ENCODE measurements at places on chromosomes 7 and 10.
A peak's percentile ranks its signal among the peaks of the same experiment; 100 is the strongest.

GRCh38 chr10:119343011-119343601 lies 135.7 kb downstream of the GRK5 start:
- no peak for DNase-seq

GRCh38 chr7:159191236-159191635 lies 46.6 kb upstream of the VIPR2 start:
- no peak for DNase-seq

DNA sequence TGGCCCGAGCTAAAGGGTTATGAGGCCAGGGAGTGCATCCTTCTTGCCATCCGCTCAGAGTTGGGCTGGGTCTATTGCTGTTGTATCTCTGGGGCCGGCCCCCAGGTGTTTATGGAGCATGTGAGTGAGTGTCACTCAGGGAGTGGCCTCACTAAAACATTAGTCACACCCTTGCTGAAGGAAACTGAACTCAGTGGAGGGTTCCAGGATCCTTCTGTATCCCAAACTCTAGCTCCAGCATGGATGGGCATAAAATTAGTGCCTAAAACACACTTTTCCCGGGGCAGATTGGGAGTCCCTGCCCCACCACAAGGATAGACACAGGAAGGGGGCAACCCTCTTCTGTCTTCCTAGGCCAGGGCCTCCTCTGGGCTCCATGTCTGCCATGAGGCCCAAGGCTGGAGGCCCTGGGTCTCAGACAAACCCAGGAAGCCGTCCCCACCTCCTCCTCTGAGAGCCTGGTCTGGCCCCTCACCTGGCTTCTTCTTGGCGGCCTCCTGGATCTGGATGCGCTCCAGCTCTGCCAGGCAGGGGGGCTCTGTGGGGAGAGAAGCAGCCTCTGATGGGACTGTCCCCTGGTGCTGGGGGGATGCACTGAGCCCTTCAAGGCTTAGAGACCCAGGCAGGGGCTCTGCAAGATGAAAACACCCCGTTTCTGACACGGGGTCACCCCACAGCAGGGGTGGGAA lies 24.5 kb downstream of the SPOCK2 start:
- DNase-seq: no peak

- DNase-seq: no peak
These were observed 285.9 kb upstream of the FZD8 start for GRCh38 chr10:35927990-35928488.

DNA sequence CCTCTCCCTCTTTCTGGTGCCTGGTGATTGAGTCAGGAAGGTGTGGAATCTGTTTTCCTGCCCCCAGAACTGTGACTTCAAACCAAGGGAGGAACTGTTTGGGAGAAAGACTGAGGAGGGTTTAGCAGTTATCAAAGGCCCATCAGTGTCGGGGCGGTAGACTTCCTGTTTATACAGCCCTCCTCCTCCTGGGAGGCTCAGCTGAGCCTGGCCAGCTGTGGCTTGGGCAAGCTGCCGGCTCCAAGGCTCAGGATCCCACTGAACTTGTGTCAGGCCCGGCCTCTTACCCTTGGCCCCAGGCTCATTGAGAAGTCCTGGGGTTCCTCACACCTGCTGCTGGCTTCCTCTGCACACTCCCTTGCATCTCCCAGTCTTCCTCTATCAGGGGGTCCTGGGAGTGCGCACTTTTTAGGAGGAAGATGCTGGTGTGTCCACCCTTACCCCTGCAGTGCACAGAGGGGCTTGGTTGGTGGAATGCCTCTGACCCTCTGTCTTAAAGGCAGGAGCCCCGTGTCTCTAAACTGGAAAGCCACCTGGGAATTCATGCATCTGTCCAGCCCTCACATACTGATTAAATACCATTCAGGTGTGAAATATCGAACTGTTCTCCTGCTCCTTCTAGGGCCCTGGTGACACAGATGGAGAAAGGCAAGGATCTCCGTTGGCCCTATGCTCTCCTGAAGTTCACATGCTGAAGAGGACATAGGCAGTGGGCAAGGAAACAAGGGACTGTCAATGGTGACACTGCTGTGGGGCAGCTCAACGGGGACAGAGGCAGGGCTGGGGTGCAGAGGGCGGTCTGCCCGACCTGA lies 32.4 kb downstream of the CXCL12 start:
- no peak for DNase-seq

DNA sequence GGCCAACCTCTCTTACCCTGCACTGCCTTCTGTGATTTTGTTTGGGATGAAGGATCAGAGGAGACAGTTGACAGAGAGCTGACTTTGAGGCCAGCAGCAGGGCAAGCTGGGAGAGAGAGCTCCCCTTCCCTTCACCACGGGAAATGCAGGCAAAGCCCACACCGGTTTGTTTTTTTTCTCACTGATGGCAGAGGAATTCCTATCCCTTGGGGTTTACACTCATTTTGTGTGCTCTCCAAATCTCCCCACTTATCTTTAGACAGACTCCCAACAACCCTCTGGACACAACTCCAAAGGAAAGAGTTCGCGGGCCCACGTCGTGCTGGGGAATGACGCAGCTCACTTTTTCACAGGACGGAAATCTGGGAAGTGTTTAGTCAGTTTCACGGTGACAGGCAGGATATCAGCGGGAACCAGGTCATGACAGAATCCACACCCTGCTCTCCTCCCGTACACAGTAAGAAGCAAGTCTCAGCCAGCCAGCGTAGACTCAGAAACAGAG lies 68.3 kb upstream of the FAM171A1 start:
- no peak for DNase-seq

DNA sequence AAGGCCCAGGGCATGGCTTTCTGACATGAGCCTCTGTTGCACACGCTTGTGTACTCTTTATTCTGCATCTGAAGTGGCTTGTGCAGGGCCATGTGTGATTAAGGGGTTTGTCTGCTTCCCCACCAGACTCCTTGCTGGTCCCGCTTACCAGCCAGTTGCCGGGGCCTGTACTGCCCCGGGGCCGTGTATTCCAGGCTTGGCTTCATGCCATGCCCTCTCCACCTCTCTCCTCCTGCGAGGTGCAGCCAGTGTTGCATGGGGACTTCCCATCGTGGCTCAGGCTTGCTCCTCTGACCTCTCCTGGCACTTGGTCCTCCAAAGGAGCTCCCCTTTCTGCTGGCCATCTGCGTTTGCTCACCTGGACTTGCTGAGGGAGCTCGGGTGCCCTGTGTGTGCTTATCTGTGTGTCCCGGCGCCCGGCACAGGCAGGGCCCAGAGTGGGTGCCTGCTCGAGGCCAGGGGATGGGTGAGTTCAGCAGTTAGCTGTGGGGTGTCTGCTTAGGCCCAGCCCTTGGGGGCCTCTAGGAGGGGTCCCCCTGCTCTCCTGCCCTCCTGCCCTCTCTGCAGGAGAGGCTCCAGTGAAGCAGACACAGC lies 11.0 kb upstream of the C10orf143 start:
- DNase-seq: no peak

GRCh38 chr10:42962110-42962901 lies 114.6 kb upstream of the RET start:
- no peak for DNase-seq

DNA sequence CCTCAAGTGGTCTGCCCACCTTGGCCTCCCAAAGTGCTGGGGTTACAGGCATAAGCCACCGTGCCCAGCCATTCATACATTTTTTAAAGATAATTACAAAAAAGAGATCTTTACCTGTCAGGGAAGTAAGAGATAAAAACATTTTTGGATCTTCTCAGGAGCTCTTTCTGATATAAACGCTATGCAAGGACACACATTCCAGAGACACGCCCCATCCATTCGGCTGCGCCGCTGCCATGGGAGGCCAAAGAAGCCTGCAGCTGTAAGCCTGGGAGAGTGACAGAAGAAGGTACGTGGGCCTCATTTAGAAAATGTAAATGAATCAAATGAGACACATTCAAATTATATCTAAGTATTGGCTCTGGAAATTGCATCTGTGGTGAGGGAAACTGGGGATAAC lies 85.3 kb downstream of the LYZL1 start:
- no peak for DNase-seq

- DNase-seq: no peak
These were observed 7.8 kb upstream of the SFTPA1 start for GRCh38 chr10:79602953-79603352.

- no peak for DNase-seq
These were observed 45.8 kb downstream of the CCNY start for GRCh38 chr10:35382096-35382495.

DNA sequence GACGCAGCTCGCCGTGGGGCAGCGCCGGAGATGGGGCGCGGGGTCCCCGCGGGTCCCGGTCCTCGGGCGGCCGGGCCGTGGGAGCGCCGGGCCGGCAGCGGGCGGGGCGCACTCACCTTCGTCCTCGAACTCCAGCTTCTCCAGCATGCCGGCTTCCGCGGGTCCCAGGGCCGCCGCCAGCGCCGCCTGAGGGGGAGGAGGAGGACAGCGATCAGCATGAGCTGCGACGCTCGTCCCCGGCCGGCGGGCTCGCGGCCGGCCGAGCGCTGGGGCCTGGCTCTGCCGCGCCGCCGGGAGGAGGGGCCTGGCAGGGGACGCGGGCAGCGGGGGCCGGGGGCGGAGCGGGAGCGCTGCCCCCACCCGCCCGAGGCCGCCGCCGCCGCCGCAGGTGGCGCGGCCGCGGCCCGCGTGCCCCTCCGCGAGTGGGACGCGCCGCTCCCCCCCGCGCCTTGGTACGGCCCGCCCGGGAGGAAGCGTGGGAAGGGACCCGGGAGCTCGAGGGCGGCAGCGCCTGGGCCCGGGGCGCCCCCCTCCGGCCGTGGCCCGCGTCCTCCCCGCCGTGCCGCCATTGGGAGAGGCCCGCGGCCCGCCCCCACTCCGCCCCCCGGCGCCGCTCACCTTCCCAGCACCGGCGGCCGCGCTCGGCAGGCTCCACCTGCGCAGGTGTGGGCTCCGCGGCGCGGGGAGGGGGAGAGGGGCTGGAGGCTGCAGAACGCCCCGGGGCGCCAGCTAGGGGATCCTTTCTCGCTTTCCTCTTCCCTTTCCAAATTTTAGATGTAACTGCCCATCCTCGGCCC lies 112.5 kb upstream of the RHEB start:
- peak; percentile 42 for DNase-seq

GRCh38 chr7:24737281-24737680 lies 20.0 kb downstream of the GSDME start:
- DNase-seq: no peak

DNA sequence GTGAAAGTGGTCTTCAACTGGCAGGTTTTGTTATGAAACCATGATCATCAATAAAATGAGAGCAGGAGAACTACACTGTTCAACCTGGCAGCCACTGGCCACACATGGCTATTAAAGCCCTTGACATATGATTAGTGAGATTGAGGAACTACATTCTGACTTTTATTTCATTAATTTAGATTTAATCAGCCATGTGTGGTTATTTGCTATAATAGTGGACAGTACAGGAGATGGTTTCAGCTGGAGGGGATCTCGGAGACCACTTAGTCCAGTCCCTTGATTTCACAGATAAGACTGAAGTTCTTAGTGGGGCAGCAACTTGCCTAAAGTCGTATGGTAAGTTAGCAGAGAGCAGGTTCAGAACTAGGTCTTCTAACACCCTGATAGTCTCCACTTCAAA lies 111.7 kb upstream of the BMPER start:
- no peak for DNase-seq

GRCh38 chr10:112835944-112836451 lies 114.0 kb upstream of the TCF7L2 start:
- DNase-seq: peak; percentile 16

Measured in AG09319 (cell line).